Iris pigment epithelial cell (primary cell): ENCODE measurements at places on chromosomes 13 and 19.

DNA sequence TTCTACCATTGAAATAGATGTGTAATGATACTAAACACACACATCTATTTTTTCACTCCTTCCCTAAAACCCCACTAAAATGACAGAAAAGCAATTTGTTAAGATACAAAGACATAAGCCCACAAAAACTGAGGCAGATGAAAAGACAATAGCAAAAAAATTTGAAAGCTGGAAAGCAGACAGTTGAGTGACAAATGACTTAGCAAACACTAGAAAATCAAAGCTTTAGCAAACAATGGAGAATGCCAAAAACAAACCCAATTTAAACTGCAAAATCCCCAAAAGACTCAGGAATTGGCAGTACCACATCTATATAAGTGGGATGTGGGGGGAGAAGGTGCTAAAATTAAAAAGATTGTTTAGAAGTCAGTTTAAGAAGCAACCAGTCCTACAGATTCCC is 9.5 kb downstream of the TSC22D1 start:
- DNase-seq = no peak

DNA sequence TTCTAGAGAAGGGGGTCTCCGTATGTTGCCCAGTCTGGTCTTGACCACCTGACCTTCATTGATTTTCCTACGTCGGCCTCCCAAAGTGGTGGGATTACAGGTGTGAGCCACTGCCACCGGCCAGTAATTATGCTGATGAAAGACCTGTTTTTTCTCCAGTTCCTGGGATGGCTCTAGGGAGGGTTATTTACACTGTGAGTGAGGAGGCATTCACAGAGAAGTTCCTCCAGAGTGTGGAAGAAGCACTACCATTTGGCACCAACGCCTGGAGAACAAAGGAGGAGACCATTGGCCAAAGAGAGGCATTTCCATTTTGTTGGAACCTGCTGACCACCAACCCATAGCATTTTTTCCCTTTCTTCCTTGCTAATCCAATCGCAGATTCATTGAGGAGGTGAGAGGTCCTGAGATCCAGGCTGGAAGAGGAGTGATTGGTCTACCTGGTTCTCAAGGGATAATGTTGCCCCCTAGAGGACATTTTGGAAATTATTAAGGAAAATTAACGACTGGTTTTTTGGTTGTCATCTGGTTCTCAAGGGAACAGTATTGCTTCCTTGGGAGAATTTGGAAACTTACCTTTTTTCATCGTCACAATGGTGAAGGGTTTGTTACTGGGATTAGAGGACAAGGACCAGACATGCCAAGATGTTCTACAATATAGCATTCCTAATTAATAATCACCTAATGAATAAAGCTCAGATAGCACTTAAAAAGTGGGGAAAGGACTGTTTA is 5.5 kb upstream of the SAE1 start:
- DNase-seq = peak; percentile 68

DNA sequence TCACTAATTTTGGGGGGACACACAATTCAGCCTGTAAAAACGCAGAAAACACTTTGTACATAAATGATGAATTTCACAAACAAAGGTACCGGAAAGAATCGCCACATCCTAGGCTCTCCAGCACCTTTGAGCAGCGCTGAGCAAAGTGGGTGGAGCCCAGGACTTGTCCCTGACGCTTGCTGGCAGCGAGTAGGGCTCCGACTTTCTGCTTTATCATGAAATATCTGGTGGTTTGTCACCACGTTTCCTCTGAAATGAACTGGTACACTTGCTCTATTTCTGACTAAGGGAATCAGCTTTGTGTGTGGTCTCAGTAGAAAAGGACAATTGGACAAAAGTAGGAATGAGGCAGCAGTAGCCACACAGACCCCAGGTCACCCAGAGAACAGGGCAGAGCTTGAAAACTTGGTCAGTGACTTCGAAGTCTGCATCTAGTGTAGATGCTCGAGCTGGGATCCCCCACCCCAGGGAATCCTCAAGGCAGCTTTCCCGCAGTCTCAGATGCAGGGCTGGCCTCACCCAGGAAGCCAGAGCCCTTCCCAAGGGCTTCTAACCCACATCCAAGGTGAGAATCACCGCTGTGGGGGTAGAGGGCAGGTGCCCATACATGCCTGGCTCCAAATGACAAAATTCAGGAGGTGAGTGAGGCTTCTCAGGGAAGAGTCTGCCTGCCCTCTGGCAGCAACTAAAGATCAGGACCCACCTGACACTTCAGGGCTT is 85.3 kb upstream of the SOX1 start:
- no peak for DNase-seq

- DNase-seq = no peak
Measured at GRCh38 chr19:23313196-23313595, 63.0 kb upstream of the ZNF724 start.

- DNase-seq = no peak
Measured at GRCh38 chr13:25207291-25207810, 35.3 kb upstream of the AMER2 start.

- peak; percentile 61 for DNase-seq
Measured at GRCh38 chr19:11581740-11582139, 4.3 kb upstream of the ACP5 start.

DNA sequence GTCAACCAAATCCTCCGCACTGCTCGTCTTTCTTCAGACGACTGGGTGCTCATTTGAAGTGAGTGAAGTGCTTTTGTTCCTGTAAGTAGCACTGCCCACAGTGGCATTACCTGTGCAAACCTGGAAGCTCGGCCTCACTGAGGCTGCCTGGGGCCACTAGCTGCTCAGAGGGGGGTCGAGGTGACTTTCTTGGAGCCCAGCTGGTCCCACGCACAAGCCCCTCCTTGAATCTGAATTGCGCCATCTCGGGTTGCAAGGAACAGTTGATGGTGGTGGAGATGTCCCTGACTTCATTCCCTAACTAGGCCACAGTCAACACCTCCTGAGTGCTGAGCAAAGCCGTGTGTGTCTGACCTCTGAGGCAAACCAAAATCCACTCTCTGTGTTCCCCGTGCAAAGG is 79.3 kb upstream of the GPR183 start:
- DNase-seq = no peak

- DNase-seq = peak; percentile 82
Measured at GRCh38 chr13:82713687-82714405, 1168.4 kb downstream of the SLITRK1 start.

GRCh38 chr13:67515895-67516294 is 285.8 kb upstream of the PCDH9 start:
- peak; percentile 92 for DNase-seq

- DNase-seq = peak; percentile 41
Measured at GRCh38 chr13:33070713-33071112, 54.5 kb downstream of the KL start.

DNA sequence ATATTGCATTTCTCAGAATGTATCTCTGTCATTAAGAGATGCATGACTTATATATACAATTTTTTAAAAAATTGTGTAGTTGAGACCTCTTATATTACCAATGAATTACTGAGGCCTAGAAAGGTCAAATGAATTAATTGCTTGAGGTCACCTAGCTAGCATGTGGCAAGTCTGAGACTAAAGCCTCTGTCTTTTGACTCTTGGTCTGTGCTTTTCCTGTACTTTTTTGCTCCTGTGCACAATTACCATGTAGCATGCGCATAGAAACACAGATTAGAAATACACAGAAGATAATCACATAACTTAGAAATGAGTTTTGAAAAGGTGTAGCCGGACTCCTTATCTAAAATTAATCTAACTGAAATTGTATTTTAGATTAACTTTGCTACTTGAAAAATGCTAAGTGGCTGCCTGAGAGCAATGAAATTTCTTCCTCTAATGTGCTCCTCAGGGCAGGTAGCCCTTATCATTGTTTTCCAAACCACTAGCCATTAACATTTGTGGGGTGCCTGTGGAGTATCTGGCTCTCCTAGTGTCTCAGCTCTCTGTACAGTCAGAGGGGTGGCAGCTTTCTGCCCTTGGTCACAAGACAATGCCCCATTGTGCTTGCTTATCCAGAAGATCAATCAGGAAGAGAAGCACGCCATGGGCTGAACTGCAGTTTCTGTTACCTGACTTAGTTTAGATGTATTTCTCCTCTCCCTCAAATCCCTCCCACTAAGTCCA is 119.6 kb downstream of the RFC3 start:
- DNase-seq = no peak

DNA sequence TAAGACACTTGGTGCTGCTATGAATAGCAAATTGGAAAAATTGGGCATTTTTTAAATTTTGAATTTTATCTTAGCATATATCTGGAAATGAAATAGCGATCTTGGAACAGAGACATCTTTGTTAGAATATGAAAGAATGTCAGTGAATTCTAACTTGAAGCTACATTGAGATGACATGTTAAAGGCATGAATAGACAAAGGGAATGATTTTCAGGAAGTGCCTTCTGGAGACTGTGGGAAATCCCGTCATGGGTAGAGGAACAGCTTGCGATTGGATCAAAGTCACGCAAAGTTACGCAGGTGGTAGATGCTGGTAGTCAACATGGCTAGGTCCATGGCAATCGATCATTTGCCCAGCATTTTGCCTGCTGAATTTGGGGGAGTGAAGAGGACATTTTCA is 43.5 kb downstream of the LRCH1 start:
- no peak for DNase-seq

GRCh38 chr13:42699912-42700311 is 81.5 kb upstream of the FAM216B start:
- DNase-seq = no peak

DNA sequence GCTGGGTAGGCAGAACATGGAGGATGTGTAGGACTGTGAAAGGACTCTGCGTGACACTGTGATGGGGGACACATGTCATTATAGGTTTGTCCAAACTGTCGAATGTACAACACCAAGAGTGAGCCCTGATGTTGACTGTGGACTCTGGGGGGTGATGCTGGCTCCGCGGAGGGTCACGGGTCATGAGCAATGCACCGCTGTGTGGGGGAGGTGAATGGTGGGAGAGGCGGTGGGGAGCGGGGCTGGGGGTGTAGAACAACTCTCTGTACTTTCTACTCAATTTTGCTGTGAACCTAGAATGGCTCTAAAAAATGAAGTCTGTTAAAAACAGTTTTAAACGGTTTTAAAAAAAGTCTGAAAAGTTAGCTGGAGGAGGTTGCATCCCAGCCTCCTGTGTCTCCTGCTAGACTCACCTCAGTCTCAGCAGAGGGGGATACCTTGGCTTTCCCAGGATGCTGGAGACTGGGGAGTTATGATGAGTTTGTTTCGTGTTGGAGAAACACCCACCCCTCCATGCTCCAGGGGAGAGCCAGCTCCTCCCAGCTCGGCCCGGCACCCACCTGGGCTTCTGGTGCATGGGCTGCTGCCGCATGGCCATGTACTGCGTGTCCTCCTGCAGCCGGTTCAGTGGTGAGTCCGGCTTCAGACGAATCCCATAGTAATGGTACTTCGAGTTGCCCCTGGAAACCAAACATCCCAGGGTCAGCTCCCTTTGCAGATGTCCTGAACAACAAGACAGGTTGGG is 34.7 kb upstream of the RANBP3 start:
- DNase-seq = no peak

GRCh38 chr13:21608961-21609360 is 5.0 kb upstream of the MICU2 start:
- no peak for DNase-seq

- DNase-seq = no peak
Measured at GRCh38 chr19:37114001-37114400, 35.8 kb downstream of the ZNF420 start.

- peak; percentile 34 for DNase-seq
Measured at GRCh38 chr19:42601811-42602443, 7.2 kb upstream of the CEACAM8 start.

- no peak for DNase-seq
Measured at GRCh38 chr13:78742659-78743058, 83.7 kb upstream of the OBI1 start.

DNA sequence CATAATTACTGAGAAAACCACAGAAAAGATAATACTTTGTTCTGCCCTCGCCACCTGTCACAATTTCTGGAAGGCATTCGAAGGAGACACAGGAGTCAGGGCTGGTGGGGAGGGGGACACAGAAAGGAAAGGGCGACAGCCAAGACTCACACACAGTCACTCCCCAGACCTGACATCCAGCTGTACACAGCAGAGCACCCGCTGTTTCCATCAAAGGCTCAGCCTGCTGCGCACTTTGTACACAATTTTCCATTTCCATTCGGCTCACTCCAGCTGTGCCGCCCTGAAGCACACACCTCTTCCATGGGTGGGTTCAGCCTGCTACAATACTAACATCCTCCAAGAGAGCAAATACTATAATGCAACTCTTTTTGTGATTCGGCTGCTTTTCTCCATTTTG is 38.0 kb downstream of the STK24 start:
- DNase-seq = no peak

- peak; percentile 18 for DNase-seq
Measured at GRCh38 chr19:54104998-54105715, 2.5 kb downstream of the NDUFA3 start.

- peak; percentile 68 for DNase-seq
Measured at GRCh38 chr13:52159159-52159982, at the start of gene NEK3. Gene NEK3, minus strand, starts transcription at chr13:52159597. Its CDS starts 3,406 bp downstream, at chr13:52156191.

- DNase-seq = no peak
Measured at GRCh38 chr13:65868884-65869283, 1361.3 kb downstream of the PCDH9 start.

DNA sequence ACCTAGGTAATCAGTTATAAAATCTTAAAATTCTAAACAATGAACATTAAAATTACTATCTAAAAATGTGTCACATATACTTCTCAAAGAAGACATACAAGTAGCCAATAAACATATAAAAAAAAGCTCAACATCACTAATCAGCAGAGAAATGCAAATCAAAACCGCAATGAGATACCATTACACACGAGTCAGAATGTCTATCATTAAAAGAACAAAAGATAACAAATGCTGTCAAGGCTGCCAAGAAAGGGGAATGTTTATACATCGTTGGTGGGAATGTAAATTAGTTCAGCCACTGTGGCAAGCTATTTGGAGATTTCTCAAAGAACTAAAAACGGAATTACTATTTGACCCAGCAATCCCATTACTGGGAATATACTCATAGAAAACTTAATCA is 310.3 kb upstream of the EDNRB start:
- no peak for DNase-seq

- DNase-seq = no peak
Measured at GRCh38 chr19:23481043-23481442, 85.8 kb upstream of the ZNF91 start.

GRCh38 chr13:21837841-21838551 is 167.1 kb downstream of the FGF9 start:
- no peak for DNase-seq

- peak; percentile 46 for DNase-seq
Measured at GRCh38 chr13:73258406-73258805, 199.6 kb downstream of the KLF5 start.

DNA sequence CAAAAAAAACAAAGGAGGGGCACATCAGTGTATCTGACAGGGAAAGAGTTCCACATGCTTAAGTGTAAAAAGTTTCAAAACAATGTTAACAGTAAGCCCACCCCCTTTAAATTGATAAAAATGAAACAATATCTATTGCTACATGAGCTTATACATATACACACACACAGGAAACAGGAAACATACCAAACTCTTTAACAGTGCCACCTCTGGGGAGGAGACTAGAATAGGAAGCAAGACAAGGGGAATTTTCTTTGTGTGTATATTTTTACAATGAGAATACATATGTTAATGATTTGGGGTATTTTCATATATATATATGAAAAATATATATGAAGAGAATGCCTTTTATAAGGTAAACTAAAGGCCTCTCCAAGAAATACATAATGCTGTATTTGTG is 44.7 kb downstream of the TPT1 start:
- peak; percentile 33 for DNase-seq

- no peak for DNase-seq
Measured at GRCh38 chr19:53823380-53824120, 564 bp downstream of the NLRP12 start.

- DNase-seq = no peak
Measured at GRCh38 chr19:18738961-18739690, 52.0 kb downstream of the COMP start.

- no peak for DNase-seq
Measured at GRCh38 chr13:73275163-73275562, 216.4 kb downstream of the KLF5 start.
